ENCODE measurements at places on chromosomes 5 and 9.

DNA sequence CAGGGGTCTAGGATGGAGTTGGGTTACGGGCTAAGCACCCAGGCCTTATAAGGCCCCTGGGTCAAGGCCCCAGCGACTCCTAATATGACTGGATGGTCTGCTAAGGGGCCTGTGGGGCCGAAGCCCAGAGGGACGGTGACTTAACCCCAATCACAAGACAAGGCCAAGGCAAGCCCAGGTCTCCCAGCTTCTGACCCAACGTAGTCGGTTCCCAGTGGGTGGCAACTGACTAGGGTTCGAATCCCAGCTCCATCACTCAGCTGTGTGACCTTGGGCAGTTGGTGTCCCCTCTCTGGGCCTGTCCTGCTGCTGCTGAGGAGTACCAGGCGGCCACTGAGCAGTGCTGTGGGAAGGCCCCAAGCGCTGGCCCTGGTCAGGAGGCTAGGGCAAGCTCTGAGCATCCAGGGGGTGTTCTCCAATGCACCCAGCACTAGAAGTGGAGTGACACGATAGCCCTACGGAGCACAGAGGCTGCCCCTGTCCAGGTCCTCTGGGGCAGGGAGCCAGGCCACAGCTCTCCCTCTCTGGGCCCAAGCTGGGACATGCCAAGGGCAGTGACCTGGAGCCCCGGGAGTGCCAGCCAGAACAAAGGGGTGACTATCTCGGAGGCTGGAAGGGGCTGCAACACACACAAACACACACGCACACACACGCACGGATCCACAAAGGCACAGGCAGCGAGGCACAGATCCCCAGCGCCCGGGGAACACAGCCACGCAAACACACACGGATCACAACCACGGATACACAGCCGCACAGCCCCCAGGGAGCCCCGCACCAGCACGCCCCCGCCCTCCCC is 512 bp downstream of the AK1 start:
- DNase-seq = no peak

- no peak for DNase-seq
Measured at GRCh38 chr5:43168175-43168574, 23.9 kb upstream of the NIM1K start.

- DNase-seq = no peak
Measured at GRCh38 chr9:126389992-126390391, 63.4 kb downstream of the MVB12B start.

DNA sequence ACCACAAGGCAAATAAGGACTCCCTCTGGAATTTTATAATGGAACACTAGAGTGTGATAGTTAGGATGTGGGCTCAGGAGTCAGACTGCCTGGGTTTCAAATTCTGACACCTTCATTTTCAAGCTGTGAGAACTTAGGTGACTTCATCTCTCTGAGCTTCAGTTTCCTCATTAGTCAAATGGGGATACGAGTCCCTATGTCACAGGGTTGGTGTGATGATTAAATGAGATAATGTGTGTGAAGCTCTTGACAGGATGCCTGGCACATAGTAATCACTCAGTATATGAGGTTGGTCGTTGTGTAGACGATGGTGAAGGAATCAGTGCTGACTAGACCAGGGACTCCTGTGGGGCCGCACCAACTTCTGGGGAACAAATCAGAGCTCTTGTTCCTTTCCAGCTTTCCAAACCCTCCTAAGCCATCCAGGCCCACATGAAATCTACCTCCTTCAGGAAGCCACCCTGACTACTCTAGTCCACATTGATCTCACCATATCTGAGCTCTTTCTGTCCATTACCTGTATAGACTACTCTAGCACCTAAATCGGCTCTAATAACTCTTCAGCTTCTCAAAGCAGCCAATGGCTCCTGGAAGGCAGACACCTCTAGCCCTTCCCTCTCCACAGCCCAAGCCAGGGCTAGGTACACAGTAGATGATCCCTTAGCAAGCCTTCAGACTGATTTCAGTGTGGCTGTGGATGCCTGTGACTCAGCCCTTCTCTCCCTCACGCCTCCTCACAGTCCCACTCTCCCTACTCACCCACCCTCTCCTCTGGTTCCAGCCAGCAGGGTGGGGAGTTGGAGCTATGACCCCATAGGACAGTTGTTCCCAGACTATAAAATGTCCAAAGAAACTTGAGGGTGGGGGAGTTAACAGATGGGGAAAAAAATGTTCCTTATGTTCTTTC is 2.5 kb upstream of the TCF7 start:
- peak; percentile 69 for DNase-seq

GRCh38 chr5:140214831-140215230 is 39.8 kb downstream of the CYSTM1 start:
- peak; percentile 7 for DNase-seq

DNA sequence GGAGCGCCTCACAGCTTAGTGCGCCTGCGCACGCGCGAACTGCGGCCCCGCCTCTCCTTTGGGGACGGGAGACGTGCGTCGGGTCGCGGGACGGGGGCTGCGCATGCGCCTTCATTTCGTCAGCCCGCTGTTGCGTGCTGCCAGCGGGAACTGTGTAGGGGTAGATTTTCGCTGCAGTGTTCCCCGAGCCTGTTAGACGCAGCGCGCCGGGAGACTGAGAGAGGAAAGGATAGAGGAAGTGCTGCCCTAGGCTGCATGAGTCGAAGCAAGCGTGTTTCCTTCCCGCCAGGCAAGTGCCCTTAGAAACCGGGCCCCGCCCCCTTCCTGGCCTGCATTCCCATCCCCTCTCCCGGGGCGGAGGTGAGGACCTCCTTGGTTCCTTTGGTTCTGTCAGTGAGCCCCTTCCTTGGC is 12.3 kb downstream of the ITGA1 start:
- peak; percentile 94 for DNase-seq

GRCh38 chr9:94925751-94926430 is 199.4 kb downstream of the AOPEP start:
- DNase-seq = no peak

DNA sequence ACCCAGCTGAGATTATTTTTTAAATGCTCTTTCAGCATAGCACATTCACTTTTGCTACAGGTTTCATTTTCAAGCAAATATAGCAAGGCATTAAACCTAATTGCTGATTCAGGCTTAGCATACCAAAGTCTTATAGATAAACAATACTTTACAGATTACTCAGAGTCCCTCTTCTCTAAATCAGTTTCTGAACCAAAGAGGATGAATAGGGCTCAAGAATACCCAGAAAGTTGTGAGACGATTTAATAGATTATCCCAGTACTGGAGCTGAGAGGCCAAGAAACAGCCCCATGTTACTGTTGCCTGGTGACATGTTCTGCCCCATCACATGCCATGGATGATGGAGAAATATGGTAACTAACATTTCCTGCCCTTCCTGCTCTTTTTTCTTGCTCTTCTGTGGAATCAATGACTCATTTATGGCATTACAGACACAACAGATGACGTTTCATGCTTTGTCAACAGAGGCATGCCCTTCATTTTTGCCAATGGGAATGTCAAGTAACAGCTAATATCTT is 18.1 kb upstream of the SSBP2 start:
- DNase-seq = no peak

DNA sequence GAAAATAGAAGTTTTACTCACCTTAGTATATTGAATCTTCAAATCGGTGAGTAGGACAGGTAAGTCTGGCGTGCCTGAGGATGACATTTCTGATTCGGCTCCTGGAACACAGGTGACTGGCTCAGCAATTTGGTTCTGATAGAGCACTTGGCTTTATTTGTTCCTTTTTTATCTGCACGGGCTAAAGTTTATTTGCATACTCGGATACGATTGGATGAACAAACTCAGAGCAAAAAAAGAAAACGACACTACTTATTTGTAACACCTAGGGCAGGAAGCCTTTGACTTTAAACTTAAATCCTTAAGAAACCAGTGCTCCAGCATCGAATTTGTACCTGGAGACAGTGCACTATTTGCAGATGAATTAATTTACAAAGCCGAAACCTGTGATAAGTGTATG is at the start of gene ALDH1A1:
Gene ALDH1A1 (minus strand): TSS at position 140 of the 400 bp plus-strand sequence. CDS start 53 bp downstream, at position 87.
- DNase-seq = no peak

GRCh38 chr9:31142456-31142855 is 1242.0 kb upstream of the ACO1 start:
- DNase-seq = no peak

DNA sequence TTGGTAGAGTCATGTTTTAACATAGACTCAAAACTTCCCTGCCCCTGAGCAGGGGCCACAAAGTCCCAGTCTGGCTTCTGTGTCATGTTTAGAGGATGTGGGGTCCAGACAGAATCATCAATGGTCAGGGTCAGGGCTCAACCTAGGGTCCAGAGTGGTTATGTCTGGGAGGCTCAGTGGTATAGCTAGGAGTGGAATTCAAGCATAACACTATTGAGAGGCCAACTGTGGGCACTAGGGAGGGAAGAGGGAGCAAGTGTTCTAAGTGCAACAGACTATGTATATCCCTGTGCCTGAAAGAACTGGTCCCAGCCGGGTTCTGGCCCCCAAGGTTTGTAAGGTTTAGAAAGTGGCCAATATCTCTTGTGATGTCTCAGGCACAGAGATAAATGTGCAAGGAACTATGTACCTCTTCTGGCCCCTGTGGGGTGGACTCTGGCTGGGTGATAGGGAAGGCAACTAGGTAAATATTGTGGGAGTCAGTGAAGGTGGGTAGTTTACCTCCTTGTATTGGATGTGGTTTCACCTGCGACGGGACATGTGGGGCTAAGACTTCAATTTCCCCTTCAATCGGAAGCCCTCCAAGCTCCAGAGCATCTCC is 14.0 kb downstream of the MYORG start:
- DNase-seq = no peak

- peak; percentile 79 for DNase-seq
Measured at GRCh38 chr5:150001660-150002486, 1.3 kb downstream of the HMGXB3 start.
